ENCODE measurements at places on chromosomes 12 and 14.

DNA sequence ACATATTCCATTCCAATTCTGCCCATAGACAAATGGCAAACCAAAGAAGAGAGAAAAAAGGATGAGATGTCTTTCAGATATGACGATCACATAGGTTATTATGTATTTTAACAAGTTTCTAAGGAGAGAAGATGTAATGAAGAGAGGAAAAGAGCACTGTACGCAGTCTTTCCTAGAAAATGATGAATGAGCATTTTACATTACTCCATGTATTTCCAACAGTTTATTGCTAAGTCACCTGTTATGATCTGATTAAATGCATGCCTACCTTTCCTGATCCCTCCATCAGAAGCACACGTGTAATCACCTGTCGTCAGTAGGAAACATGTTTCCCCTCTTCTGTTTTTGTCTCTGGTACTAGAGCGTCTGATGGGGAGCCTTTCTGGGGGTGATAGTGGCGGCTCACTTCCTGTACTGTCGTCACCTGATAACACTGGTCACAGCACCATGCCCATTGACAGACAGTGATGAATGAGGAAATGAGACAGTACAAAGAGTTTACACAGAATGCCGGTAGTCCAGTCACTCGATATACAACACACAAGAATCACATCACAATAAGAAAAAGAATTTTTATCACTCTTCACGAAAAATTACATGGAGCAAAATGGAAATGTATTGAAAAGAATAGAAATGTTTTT lies 161.6 kb downstream of the KCNC2 start:
- DNase-seq: no peak

GRCh38 chr12:47617476-47617875 lies 88.4 kb downstream of the RPAP3 start:
- no peak for DNase-seq

DNA sequence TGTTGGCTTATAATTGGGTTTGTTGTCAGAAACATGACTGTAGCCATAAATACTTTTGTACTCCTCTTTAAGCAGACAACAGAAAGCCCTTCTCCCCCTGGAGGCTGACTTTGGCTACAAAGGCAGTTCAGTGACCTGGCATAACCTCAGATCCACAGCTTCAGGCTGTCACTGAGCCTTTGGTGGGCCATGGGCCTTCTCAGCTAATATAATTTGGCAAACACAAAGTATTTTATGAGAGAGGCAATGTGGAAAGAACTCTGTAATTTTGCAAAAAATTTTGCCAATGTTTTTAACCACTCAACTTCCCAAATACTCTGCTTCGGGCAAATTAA lies 15.5 kb upstream of the MGP start:
- no peak for DNase-seq

DNA sequence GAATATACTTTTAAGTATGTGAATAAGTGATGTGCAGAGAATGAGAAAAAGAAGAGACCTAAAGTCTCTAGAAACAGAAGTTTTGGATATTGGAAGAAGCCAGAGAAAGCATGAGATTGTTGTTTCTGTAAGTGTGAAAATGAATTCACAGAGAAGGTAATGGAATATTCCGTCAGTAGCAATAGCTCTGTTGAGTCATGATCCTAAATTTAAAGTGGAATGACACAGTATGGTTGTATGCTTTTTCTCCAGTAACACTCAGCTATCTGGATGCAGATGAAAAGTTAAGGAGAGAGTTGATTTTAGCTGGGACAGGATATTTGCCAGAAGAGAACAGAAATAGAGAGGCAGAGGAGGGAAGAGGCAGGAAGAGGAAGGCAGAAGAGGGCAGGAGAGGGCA lies 1166.3 kb downstream of the GALC start:
- DNase-seq: no peak

DNA sequence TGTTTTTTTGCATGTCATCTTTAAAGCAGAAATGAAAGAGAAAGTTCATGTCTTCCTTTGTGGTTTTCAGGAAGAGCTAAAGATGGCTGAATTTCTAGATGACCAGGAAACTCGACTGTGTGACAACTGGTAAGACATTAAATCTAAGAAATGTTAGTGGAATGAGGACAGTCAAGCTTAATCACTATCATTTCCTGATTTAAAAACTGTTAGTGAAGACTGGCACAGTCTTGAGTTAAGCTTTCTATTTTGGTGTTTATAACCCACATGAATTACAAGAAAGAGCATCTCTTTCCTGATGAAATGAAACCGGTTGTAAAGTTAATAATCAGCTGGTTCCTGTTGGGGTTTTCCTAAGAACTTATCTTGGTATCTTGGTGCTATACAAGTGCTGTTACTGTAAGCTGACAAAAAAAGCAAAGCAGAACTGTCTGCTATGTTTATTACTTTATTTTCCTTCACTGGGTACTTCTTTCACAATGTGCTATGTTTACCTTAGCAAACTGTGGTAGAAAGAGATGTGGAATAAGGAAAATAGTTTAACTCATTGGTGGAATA lies 5.2 kb downstream of the TRAFD1 start:
- DNase-seq: no peak

DNA sequence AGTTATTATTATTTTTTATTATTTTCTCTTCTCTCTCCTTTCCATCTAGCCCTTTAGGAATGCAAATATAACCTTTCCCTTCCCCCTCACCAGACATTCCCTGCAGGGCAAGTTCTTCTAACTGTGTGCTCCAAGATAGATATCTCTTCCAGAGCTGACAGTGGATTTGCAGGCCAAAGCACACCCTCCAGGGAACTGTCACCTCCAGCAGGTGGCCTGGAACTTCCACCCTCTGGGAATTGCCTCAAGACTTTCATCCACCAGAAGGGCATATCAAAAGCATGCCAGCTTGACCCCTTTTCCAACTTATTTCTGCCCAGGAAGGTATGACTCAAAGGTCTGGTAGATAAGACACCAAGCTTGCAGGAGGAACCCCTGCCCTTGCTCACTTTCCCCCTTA lies 13.6 kb upstream of the KCNA5 start:
- DNase-seq: no peak

DNA sequence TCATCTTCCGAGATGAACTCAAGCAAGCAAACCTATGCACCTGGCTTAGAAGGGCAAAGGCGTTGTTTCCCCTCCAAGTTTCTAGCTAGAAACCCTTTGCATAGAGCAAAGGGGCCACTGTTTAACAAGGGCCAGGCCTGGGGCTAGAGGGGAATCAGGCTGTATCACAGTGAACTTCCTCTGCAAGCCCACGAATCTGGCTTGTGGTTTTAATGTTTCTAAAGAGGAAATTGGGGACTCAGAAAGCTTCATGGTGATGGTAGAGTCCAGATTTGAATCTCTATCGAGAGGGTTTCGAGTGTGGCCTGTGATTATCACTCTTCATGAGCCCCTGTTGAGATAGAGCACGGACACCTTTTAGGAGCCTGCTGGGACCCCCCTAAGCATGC lies 189.9 kb downstream of the VRK1 start:
- DNase-seq: no peak

DNA sequence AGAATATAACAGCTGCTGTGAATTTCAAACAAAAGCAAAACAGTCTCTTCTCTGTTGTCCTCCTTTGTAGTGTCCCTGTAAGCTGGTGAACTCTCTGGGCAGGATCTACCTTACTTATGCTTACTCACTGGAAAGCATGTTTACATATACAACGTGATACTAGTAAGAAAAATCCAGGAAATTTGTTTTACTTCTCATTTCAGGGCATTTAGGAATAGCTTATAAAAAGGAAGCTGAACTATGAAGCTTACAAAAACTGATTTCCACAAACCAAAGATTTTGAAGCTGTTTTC lies 311.0 kb downstream of the NOVA1 start:
- no peak for DNase-seq

Measured in RWPE1 (cell line).